Hypothalamus (tissue), 51 donors: ENCODE measurements at places on chromosomes 13 and 19.

GRCh38 chr19:42201489-42202289, 15.8 kb downstream of the DEDD2 start:
- DNase-seq = peak; percentile 16

DNA sequence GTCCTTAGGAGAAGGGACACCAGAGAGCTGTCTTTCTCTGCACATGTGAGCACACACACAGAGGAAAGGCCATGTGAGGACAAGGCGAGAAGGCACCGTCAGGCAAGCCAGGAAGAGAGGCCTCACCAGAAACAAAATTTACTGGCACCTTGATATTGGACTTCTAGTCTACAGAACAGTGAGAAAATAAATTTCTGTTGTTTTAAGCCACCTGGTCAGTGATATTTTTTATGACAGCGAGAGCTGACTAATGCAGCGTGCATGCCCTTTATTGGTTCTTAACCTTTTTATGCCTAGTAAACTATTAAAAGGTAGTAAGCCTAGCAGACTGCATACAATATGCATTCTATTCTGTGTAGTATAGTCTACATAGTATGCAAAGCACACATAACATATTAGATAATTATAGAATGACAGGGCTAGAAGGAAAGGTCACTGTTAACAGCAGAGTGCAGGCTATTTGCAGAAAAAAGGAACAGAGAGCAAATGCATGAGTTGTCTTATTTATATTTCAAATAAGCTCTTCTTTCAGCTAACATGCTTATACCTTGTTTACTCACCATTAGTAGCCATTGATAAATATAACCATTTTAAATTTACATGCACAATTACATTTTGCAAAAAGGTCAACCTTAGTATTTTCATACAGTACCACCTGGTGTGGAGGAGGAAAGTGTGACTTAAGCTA, 25.2 kb upstream of the KATNAL1 start:
- DNase-seq = no peak

- no peak for DNase-seq
Observed at GRCh38 chr19:38285567-38285966, 18.5 kb upstream of the C19orf33 start.

DNA sequence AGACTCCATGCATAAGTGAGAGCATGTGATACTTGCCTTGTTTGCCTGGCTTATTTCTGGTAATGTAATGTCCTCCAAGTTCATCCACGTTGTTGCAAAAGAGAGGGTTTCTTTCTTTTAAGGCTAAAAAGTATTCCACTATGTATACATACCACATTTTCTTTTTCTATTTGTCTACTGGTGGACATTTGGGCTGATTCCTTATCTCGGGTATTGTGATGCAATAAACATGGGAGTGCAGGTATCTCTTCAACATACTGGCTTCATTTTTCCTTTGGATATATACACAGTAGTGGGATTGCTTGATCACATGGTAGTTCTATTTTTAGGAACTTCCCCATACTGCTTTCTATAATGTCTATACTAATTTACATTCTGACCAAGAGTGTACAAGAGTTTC, 49.6 kb upstream of the EBPL start:
- DNase-seq = no peak

- no peak for DNase-seq
Observed at GRCh38 chr13:110133425-110134235, 173.3 kb downstream of the COL4A1 start.

GRCh38 chr19:6242677-6243076, 37.1 kb downstream of the MLLT1 start:
- no peak for DNase-seq
